IPS-NIHi11 (cell line): ENCODE measurements at places on chromosomes 1 and 21.
A peak's percentile ranks its signal among the peaks of the same experiment; 100 is the strongest.

DNA sequence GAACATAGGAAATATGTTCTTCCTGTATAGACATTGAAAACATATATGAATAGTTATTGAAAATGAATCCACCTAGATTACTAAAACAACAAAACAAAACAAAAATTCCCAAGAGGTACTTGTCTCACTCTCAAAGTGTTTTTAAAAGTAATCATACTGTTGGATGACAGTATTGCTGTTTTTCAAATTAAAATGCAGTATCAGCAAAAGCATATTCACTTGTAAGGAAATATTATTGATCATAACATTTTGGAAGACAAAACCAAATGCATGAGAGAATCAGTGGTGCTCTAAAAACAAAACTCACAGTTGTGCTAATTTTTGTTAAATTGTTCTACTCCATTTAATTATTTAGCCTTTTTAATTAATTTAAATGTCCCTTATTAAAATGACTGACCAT, 131.0 kb downstream of the COL11A1 start:
- DNase-seq: no peak

- DNase-seq: no peak
Observed at GRCh38 chr1:46556822-46557221, 5.4 kb upstream of the KNCN start.

DNA sequence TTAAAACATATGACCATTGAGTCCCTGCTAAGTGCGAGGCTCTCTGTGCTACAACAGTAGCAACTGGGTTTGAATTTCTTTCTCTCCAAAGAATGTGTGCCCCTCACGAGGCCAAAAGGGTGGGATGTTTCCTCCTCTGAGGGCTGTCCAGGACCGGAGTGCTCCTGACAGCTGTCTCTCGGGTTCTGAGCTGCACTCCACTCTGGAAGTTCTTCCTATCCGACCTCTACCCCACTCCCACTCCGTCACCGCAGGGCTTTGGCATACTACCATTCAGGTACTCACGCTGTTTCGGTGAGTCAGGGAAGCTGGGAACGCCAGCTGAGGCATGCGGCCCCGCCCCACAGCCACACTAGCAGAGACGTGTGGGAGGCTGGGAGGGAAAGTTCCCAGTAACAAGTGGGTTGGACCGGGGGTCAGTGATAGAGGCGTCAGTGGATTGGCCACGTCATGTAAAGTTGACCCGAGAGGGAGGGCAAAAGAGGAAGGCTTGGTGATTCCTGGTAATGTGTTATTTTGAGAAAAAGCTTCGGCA, 705 bp upstream of the SLC50A1 start:
- peak; percentile 69 for DNase-seq

DNA sequence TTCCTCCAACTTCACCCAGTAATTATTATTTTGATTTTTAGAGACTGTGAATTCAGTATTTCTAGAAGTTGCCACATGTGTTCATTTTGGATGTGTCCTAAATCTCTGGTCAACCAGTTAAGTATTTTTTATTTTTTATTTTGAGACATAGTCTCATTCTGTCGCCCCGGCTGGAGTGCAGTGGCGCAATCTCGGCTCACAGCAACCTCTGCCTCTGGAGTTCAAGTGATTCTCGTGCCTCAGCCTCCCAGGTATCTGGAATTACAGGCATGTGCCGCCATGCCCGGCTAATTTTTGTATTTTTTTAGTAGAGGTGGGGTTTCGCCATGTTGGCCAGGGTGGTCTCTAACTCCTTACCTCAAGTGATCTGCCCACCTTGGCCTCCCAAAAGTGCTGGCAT, 8.0 kb downstream of the MACF1 start:
- no peak for DNase-seq

- DNase-seq: no peak
Observed at GRCh38 chr1:154774175-154774855, 95.8 kb downstream of the KCNN3 start.

DNA sequence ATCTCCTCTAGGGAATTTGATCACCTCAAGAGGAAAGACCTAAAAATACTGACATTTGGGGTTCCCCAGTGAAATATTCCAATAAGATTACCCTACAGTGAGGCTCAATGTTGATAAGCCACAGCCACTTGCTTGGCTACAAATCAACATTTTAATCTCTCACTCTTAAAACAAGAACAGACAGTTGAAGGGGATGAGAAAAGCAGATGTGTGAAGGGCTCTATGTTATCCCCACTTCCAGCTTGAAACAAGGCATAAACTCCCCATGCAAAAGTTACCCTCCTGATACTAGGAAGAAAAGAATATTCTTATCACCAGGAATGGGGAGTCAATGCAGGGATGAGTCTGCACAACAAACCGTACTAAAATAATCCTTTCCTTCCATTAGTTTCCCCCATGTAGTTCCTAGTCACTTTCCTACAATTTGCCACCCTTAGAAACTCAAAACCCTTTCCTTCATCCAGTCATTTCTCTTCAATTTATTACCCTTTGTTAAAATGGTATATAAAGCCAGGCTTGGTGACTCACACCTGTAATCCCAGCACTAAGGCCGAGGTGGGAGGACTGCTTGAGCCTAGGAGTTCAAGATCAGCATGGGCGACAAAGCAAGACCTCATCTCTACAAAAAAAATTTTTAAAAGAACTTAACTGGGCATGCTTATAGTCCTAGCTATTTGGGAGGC, 29.5 kb downstream of the LPGAT1 start:
- DNase-seq: no peak

DNA sequence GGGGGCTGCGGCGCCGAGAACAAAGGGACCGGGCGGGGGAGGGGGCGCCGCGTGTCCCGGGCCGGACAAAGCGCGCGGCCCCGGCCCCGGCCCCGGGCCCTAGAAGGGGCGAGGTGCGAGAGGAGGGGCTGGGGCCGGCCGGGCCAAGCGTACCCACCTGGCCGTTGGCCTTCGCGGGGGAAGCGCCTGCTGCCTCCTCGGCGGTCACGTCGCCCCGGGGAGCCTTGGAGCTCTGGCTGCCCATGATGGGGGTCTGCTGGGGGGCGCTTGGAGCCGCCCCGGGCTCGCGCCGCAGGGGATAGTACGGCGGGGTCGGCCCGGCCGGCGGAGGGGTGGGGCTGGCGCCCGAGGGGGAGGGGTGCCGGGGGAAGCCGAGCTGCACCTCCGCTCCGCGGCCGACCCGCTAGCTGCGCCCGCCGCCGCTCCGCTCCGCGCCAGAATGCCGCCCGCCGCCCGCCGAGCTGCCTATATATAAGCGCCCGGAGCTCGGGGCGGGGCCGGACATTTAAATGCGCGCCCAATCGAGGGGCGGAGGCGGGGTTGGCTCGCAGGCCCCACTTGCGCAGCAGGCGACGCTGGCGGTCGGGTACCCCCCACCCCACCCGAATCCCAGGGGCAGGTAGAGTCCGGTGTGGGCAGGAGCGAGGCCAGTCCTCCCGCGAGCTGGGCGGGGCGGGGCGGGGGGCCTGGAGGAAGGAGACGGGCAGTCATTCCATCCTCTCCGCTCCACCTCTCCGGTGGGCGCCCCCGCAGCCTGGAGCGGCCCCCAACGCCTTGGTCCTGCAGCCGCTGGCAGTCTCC, at the start of gene MARCKSL1:
TSS of gene MARCKSL1 (minus strand) at position 444 of the 801 bp plus-strand sequence. CDS start at position 244, 200 bp downstream.
- peak; percentile 88 for DNase-seq

DNA sequence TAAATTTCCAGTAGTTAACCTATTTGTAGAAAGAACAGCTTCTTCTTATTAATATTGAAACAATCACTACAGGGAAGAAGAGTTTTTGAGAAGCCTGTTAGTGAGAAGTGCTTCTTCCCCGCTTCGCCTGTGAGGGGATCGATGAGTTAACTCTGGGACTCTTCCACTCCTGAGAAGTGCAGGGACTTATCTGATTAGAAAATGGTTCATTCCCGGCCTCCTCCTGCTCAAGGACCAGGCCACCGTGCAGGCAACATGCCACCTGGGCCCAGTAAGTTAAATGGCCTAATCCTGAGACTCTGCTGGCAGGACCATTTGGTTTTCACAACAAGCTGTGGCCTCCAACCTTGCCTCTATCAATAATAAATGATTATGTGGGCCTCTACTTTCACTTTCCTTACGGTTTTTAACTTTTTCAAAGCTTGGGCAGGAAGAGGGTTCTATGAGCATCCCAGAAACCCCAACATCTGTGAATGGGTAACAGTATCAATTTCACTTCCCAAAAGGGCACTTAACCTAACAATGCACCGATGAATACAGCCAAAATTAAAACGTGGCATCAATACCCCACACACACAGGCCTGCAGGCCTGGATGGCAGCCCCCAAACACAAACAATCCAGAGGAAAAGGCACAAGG, 33.1 kb downstream of the SIPA1L2 start:
- DNase-seq: no peak

DNA sequence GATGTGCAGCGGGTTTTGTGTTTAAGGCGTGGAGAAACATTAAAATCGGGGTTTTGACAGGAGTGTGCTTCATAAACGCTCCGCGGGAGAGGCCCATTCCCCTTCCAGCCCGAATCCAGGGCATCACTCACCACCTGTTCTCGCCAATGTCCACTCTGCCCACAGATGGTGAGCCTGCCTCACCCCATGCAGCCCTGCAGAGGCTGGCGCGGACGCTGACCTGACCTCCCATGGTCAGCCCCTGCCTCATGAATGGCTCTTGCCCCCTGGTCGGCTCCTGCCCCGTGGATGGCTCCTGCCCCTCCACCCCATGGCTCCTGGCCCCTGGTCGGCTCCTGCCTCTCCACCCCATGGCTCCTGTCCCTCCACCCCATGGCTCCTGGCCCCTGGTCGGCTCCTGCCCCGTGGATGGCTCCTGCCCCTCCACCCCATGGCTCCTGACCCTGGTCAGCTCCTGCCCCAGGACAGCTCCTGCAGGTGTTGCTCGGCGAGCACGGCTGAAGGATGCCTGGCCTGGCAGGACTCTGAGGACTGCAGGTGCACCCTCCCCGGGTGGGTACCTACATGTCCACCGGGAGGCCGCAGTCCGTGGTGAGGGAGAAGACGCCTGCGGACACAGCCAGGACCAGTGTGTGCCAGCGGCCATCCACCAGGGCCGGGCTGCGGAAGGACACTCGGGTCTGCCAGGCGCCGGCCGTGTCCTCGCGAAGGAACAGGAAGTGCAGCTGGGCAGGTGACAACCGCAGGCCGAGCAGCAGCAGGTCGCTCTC, 6.7 kb downstream of the KRTAP10-1 start:
- no peak for DNase-seq

- DNase-seq: no peak
Observed at GRCh38 chr1:116436611-116436970, 63.5 kb downstream of the ATP1A1 start.
